Activated T-cell treated with anti-CD3 and anti-CD28 coated beads, Interleukin-2, amount 50 U/mL, for 72 hours (primary cell): ENCODE measurements at places on chromosomes 16 and 17. TPM values are rescaled to one million over a fixed set of nuclear protein-coding genes. Genes with fewer than 3 reads are reported as not detected.
A peak's percentile ranks its signal among the peaks of the same experiment; 100 is the strongest.

- DNase-seq, result no peak
These were observed 34.6 kb downstream of the NME2 start for GRCh38 chr17:51200846-51201245.

GRCh38 chr16:22220714-22221113 lies 14.6 kb downstream of the EEF2K start:
- no peak for DNase-seq

- DNase-seq, result no peak
These were observed 32.1 kb downstream of the GINS2 start for GRCh38 chr16:85656351-85657266.

DNA sequence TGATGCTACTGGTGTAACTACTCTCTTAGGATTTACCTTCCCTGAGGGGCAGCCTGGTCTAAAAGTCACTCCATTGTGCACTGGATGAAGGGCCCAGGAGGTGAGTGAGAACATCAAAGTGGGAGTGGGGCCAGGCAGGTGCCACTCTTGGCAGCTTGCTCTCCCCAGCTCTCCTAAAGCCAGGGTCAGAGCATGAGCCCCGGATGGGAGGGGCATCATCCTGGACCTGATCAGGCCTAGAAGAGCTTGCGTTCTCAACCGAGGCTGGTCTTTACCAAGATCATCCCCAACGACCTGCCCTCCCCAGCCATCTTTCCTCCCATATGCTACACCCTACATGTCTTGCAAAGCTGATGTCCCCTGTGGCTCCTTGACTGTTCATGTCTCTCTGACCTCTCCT lies 87.1 kb downstream of the AIPL1 start:
- DNase-seq, result no peak

- no peak for DNase-seq
These were observed 16.8 kb upstream of the AKAP1 start for GRCh38 chr17:57068222-57068658.

- DNase-seq, result no peak
These were observed 22.9 kb downstream of the DHRS7B start for GRCh38 chr17:21149621-21150020.

DNA sequence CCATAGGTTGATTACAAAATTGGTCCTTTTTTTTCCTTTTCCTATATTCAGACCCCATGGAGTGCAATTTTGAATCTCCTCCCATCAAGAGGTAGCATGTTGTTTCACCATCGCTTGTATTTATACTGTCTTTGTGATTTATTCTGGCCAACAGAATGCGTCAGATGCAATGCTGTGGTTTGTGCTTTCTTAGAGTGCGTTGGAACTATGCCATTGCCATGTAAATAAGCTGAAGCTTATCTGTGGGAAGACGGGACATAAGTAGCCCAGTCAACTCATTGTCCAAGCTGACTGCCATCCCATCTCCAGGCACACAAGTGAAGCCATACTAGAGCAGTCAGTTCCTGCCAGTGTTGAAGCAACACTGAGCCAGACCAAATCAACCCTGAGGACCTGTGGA lies 1339.3 kb upstream of the GOT2 start:
- no peak for DNase-seq

DNA sequence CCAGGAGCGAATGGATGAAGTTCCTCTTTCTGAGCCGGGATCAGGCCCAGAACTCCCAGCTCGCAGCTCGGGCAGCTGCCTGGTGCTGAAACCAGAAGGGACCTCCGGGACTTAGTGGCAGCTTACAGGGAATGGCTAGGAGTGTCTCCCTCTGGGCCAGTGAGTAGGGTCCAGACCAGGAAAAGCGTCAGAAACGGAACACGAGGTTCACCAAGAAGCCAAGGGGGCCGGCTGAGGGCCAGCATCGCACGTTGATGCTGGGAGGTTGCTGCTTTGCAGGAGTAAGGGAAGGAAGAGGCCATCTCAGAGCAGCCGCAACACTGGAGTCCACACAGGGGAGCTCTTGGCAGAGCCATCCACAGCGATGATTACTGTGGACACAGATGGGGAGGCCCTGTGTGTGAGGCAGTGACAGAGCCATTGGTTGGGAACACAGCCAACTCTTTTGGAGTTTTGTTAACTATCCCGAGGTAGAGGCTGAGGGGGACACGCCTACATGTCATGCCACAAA lies 74.0 kb upstream of the CREBBP start:
- DNase-seq, result no peak

DNA sequence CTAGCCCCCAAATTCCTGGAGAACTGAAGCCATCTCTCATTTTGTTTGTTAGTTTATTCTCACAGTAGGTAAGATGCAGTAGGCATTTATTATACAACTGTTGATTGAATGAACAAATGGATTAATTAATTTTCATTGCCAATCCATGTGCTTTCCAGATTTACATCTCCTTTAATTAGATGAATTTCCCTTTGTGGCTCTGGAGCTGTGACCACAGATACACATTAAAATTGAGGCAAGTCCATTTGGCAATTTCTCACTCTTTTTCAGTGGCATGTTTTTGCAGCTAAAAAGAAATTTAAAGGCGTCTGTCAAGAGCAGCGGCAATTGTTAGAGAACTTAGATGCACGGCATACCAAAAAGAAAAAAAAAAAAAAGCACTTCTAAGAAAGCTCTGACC lies 635.4 kb upstream of the SOX9 start:
- DNase-seq, result no peak

DNA sequence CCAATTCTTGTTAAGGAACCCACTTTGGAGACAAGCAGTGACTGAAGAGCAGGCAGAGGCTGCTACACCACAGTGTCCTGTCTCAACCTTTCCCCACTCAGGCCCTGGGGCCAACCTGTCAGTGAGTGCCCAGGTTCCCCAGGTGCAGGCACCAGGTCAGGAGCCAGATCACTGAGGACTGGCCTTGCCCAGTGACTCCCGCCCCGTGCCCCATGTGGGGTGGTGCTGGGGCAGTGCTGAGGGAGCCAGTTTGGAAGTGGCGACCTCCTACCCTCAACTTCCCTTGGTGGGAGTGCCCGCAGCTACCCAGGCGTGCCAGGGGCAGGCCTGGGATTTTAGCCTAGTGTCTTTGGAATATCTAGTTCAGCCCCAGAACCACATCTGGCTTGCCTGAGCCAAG lies 29.3 kb downstream of the SREBF1 start:
- DNase-seq, result no peak

DNA sequence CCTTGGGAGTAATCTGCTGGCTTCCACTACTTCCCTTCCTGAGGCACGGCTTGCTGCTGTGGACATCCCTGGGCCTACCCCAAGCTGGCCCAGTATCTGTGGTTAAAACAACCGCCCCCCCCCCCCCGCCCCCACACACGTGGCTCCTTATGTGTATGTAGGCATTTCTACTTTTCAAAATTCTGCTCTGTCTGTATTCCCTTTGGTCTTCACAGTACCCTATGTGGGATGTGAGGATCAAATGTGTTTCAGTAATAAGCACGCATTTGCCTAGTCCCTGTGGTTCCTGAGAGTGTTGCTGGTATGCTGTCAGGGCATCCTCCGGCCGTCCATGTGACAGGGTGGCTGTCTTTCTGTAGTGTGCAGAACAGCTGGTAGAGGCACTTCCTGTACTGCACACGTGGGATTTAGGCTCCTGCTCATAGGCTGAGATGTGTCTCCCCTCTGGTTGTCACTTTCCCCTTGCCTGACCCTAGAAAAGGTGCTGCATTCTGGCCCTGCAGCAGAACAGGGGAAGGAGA lies 2.2 kb downstream of the NT5M start:
- peak; percentile 55 for DNase-seq

TUBG2 gene
- 8.1 TPM for total RNA-seq

GRCh38 chr17:76445697-76446448 lies 7.1 kb downstream of the UBE2O start:
- no peak for DNase-seq

HSD11B2 gene
- total RNA-seq, result 0.53 TPM

DNA sequence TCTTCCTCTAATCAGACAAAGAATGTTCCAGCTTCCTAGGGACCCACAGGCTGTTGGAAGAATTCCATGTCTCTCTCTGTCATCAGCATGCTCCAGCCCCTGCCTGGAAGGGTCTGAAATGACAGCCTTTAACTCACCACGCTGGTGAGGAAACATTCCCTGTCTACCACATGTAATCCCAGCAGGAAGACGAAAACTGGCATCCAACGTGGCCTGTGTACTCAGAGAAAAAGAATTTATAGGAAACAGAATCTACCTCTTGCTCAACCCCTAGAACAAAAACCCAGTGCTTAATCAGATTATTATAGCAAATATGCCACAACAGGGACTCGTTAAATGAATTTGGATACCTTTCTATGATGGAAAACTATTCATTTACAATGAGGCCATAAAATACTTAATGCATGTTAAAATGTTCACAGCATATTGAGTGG lies 147.3 kb upstream of the FOXF1 start:
- DNase-seq, result no peak

GRCh38 chr17:63722403-63722802 lies 19.2 kb downstream of the STRADA start:
- DNase-seq, result no peak

SMIM36 gene
- total RNA-seq, result not detected

GRCh38 chr16:21667575-21667974 lies 3.8 kb downstream of the OTOA start:
- no peak for DNase-seq

GRCh38 chr17:62999736-63000135 lies 33.7 kb downstream of the TANC2 start:
- DNase-seq, result no peak

DNA sequence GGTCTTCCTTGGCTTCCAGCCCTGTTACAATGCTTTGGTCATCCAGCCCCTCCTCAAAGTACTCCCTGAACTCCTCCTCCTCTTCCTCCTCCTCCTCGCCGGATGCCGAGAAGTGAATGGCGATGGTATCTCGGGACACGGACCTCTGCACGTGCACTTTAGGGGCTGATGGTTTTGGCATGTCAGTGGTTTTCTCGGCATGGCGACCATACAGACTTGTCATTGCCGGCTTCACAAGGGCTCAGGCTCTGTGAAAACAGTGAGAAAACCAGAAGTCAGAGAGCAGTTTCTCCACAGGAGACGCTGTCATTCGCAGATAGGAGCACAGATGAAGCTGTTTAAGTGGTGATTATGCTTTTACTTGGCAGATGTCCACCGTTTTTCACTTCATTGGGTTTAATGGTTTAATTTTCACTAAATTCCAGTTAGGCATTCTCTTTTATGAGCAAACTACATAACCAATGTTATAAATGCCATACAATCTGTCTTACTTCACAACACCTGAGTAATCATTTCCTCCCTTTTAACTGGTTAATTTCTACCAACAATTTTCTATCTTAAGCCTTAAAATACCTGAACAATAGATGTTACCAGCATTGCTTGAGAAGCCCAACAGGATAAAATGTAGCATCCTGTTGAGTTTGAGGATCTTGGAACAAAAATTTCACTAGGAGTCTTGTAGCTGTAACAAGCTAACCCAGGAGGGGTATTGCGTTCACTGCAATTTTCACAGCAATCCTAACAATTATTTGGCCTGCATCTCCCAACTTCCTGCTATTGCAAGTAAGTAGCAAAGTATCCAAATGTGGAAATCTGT lies 48.9 kb downstream of the TEX2 start:
- no peak for DNase-seq

GRCh38 chr16:77711775-77712174 lies 10.5 kb upstream of the NUDT7 start:
- no peak for DNase-seq

DNA sequence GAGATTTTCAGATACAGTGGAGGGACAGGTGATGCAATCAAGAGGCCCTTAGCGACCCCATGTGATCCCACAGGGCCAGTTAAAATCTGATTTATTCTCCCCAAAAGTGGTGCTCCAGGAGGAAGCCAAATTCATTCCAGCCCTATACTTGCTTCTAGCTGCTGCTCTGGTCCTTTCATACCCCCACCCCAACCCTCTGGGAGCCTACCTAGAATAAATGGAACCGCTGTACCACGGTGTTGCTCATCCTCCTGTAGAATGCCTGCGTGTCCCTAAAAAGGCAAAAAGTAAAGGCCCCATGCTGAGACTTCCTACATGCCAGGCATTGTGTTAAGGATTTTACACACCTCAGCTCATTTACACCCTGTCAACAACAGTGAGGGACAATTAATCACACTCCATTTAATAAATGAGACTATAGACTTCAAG lies 2.0 kb upstream of the RASL10B start:
- DNase-seq, result no peak

PDIA2 gene
- total RNA-seq, result not detected

- peak; percentile 5 for DNase-seq
These were observed 176.2 kb upstream of the FAM20A start for GRCh38 chr17:68777243-68777855.

TBX6 gene
- total RNA-seq, result 4.2 TPM

DNA sequence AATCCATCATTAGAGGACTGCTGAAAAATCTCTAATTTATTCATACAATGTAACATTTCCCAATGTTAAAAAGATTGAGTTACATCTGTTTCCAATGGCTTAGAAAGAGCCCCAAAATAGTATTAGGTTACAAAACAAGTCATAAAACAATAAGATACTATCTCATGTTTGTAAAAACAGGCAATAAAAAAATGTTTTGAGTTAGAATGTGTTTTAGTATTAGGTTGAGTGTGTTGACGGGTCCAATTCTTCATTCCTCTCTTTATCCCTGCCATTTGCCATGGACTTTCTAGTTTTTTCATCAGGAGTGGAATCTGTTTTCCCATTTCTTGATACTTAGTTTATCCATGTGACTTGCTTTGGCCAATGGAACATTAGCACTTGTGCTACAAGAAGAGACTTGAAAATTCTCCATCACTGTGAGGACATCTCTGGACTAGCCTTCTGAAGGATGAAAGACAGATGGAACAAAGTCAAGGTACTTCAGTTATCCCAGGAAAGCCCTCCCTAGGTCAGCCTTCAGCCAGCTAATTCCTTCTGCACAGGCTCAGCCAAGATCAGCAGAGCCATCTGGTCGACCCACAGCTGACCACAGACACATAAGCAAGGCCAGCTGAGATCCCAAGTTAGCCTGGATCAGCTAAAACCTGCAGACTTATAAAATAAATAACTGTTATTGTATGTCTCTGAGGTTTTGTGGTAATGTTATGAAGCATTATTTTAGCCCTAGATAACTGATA lies 83.3 kb downstream of the HS3ST3A1 start:
- DNase-seq, result no peak

ADAMTS18 gene
- total RNA-seq, result not detected

GRCh38 chr17:29246628-29247027 lies at the start of gene CRYBA1:
TSS of gene CRYBA1 (plus strand) at chr17:29246859. CDS start at chr17:29246864, 5 bp downstream.
- no peak for DNase-seq

DNA sequence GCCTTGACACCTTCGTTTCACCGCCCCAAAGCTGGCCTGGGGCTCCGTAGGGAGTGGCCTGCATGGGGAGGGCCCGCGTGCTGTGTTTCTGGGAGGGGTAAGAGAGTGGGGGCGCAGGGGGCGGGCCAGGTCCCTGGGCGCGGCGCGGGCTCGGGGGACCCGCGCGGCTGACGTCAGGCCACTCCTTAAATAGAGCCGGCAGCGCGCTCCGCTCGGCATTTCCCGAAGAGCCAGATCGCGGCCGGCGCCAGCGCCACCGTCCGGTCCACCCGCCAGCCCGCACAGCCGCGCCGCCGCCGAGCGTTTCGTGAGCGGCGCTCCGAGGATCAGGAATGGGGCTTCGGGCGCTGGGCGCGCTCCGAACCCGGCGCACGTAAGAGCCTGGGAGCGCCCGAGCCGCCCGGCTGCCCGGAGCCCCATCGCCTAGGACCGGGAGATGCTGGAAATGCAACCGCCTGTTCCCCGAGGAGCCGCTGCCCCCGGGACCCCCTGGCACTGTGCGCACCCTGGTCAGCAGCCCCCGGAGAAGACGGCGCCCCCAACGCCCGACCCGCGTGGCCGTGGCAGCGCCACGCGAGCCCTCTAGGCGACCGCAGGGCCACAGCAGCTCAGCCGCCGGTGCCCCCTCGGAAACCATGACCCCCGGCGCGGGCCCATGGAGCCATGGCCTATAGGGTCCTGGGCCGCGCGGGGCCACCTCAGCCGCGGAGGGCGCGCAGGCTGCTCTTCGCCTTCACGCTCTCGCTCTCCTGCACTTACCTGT lies at the start of gene HS3ST2:
Gene HS3ST2, plus strand, starts transcription at position 215 of the 763 bp plus-strand sequence. Its CDS starts 449 bp downstream, at position 664.
- peak; percentile 2 for DNase-seq

TBC1D3C gene
- 4.7 TPM for total RNA-seq
